ENCODE measurements at places on chromosomes 6 and 20.

DNA sequence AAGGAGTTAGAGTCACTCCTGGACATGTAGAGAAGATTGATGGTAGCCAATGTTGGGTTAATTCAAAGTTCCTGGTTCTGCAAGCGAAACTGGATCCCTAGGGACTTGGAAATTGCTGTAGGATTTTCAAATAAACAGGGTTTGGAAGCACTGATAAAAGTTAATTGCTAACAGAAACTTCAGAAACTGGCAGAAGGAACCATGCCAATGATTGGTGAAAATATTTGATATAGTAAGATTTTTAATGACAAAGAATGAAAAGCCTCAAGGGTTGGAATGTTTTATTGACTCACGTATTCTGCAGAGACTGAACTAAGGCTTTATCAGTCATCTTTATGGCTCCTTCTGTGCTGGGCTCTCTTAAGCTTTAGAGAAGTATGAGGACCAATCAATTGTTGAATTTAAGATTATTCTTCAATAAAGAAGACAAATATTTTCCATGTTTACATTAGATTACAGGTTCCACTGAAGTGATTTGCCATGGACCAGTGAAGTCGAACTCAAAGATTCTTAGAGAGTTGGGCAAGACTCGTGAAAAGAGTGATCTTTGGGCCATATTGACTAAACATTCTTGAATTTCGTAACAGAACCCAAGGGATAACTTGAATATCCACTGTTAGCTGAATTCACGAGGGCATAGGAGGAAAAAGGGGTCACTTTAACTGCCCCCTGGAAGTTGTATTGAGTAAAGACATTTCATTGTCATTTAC, 371.4 kb downstream of the HDGFL1 start:
- DNase-seq: no peak

DNA sequence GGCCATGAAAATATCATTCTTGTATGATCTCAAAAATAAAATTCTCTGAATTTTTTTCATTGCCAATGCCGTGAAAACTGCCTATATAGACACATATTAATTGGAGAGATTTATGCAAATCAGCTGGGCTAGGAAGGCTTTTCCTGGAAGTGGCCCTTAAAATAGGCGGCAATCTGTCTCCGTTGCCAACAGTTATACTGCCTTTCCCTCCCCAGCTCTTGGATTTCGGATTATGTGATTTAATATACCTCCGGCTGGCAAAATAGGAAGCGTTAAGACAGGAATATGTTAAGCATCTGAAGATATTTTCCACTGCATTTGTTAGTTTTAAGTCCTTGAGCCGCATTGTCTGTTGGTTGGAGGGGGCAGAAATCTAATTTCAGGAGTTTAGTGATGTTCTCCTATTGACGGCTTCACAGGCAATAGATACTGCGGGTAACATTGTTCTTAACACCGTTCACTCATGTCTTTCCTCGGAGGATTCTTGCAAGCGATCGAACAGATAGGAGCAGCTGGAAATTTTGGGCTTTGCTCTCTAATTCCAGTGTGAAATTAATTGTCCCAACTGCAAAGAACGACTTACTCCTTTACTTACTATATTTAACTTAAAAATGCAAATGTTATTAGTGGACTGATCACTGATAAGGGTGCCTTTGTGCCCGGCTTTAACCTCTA, 113.3 kb downstream of the LINC00237 start:
- no peak for DNase-seq

GRCh38 chr6:98904096-98904495, 43.6 kb downstream of the FBXL4 start:
- no peak for DNase-seq

- no peak for DNase-seq
Measured at GRCh38 chr6:113995634-113996033, 24.7 kb upstream of the HDAC2 start.

- no peak for DNase-seq
Measured at GRCh38 chr6:159727717-159728445, 575 bp downstream of the WTAP start.

DNA sequence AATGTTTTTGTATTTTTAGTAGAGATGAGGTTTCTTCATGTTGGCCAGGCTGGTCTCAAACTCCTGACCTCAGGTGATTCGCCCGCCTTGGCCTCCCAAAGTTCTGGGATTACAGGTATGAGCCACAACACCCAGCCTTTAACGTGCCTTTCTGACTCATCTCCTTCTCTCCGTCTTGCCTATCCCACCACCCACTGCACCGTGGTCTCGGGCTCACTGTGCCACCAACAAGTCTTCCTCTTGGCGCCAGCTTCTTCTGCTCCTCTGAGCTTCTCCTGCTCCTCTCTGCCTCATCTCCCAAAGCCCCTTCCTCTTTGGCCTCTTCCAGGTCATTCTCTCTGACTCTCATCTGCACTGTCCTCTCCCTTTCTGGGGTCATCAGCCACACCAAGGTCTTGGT, 41.0 kb downstream of the TMEM242 start:
- DNase-seq: no peak

GRCh38 chr6:38209371-38210260, 390.1 kb downstream of the ZFAND3 start:
- DNase-seq: no peak

- no peak for DNase-seq
Measured at GRCh38 chr6:95866732-95867131, 149.0 kb upstream of the FUT9 start.

DNA sequence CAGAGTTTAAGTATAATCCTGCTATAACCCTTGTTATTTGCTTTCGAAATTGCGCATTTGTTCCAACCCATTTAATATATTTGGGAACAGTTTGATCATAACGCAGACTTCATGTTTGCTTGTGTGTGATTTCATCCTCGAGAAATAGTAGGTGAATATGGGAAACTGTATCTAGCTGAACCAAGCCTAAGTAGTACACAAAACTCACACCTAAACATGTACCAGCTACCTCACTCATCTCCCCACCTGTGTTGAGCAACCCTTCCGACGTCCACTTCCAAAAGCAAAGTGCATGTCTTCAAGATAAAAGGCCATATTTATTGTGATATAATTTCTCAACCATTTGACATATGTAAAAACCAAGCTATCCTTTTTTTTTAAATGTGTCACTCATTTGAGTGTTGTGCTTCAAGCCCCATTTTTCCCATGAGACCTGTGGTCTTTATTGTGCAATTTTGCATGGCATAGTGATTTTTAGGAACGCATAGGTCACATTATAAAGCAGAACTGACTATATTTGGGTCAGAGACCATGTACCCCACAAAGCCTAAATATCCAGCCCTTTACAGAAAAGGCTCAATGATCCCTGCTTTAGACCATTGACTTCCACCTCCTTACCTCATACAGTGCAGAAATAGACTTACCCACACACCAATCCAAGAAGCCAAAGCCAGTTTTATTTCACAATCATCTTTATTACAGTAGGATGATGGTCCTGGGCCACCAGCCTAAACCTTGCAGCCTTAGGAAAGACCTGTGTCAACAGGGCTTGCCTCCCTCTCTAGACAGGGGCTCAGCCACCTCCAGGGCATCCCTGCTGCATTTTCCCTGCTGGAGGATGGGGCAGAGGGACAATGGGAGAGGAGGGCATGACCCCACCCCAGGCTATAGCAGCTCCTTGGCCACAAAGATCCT, 7.1 kb downstream of the CCND3 start:
- no peak for DNase-seq

GRCh38 chr20:13718171-13718570, 66.5 kb downstream of the ESF1 start:
- no peak for DNase-seq

- DNase-seq: no peak
Measured at GRCh38 chr6:162443101-162443500, 284.5 kb downstream of the PRKN start.

DNA sequence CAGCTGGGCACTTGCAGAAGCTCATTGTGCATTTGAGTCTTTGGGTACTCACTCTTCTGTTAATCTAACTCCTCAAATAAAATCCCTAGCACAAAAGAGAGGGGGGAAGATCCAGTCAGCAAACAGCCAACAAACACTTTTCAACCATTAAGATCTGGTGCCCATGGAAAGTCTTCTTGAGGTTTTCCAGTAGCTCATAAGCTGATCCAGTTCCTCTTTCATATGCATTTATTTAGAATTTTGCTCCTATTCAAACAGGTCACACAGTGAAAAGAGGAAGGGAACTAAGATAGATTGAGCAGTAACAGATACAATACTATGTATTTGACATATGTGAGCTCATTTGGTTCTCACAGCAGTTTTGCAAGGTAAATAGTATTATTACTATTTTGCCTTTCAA, 38.6 kb downstream of the HLA-DPB1 start:
- no peak for DNase-seq

DNA sequence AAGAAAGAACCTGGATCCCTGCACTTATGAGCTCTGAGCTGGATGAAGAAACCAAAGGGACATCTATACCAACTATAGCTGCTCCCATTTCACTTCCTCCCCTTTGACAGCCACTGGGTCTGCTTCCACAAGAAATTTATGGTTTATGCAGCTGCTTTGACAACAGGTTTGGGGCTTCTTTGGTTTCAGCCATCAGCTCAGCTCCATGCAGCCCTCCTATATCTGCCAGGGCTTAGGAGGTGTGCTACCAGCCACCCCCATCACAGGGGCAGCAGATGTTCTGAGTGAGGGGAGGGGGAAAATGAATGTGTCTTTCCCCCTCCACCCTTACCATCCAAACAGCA, 29.2 kb upstream of the PKHD1 start:
- no peak for DNase-seq

GRCh38 chr20:35616465-35617396, 1.1 kb downstream of the SPAG4 start:
- DNase-seq: peak; percentile 12

DNA sequence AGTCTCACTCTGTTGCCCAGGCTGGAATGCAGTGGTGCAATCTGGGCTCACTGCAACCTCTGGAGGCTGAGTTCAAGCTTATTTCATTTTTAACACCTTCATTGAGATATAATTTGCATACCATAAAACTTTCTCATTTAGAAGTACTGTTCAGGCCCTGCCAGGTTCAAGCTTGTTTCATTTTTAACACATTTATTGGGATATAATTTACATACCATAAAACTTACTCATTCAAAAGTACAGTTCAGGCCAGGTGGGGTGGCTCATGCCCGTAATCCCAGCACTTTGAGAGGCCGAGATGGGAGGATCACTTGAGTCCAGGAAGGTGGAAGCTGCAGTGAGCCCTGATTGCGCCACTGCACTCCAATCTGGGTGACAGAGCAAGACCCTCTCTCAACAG, 5.5 kb downstream of the OR2B6 start:
- no peak for DNase-seq

DNA sequence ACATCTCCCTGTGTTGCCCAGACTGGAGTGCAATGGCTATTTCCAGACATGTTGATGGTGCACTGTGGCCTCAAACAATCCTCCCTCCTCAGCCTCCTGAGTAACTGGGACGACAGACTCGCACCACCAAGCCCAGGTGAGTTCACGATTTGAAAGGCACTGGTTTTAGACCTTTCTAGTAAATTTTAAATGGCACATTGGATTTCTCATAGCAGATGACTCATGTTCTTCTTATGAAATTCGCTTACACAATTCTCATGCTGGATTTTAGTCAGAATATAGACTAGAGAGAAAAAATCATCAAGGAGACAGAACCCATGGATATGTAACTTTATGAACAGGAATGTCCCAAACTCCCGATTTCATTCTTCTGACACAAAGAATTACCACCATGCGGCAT, 18.1 kb upstream of the PXDC1 start:
- no peak for DNase-seq

- no peak for DNase-seq
Measured at GRCh38 chr20:53786071-53786444, 192.4 kb upstream of the ZNF217 start.

- DNase-seq: no peak
Measured at GRCh38 chr6:27558028-27558724, 85.3 kb upstream of the ZNF184 start.

DNA sequence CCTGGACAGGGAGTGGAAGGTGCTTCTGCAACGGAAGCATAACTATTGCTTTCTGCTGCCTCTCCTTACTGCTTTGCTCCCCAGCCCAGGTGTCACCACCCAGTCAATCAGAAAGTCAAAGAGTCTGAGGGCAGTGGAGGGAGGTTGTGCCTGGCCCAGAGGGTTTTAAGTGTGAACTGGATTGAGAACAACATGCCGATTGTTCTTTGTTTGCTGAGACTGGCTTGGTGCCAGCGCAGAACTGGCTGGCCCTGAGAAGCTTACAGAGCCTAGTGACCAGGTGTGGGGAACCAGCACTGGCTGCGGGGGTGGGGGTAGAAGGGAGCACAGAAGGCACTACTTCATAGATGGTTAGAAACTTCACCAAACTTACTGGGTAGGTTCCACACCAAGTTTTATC, 31.1 kb upstream of the ENPP4 start:
- DNase-seq: no peak

DNA sequence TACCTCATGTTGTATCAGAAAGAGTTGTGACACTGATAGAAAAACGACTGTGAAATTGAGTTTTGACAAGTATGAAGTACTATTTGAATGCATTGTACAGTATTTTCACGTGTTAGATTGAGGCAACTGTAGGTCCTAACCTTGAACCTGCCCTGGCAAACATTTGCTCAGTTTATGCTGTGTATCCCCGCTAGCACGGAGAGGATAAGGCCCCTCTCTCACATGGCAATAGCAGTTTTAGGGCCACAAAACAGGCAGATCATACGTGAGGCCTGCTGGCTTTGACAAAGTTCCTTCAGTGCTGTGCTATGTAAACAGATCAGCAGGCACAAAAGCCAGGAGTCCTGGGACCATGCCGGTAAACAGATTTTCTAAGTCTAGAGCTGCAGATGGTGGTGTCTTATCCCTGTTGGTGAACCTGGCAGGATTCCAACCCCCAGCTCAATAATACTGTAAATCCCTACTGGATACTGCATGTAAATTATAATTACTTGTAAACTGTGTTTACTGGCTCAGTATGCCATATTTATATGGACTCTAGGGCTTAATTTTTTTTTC, 23.8 kb upstream of the FAM217A start:
- no peak for DNase-seq

DNA sequence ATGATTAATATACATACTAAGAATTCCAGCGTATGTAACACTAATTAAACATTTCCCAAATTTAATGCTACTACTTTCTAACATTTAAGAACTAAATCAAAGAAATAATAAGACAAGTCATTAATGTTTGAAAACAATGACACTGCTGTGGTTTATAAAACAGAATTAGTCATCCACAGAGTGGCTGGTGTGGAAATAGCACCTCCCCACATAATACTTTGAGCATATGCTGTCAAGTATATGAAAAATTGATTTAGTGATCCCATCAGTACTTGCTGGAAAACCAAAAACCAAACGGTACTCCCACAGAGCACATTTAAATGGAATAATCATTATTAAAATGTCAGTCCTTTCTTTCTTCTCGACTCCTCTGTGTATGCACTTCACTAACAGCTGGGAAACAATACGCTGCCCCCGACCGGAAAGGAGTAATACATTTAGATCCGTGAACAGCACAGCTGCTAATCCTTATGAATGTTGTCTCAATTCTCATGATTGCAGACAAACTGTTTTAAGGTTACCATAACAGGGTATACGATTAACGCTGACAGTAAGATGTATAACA, 78.4 kb downstream of the PREP start:
- no peak for DNase-seq

Measured in activated CD8-positive, alpha-beta memory T cell treated with anti-CD3 and anti-CD28 coated beads for 1 hour (primary cell).